ENCODE measurements at places on chromosomes 6 and 20.

DNA sequence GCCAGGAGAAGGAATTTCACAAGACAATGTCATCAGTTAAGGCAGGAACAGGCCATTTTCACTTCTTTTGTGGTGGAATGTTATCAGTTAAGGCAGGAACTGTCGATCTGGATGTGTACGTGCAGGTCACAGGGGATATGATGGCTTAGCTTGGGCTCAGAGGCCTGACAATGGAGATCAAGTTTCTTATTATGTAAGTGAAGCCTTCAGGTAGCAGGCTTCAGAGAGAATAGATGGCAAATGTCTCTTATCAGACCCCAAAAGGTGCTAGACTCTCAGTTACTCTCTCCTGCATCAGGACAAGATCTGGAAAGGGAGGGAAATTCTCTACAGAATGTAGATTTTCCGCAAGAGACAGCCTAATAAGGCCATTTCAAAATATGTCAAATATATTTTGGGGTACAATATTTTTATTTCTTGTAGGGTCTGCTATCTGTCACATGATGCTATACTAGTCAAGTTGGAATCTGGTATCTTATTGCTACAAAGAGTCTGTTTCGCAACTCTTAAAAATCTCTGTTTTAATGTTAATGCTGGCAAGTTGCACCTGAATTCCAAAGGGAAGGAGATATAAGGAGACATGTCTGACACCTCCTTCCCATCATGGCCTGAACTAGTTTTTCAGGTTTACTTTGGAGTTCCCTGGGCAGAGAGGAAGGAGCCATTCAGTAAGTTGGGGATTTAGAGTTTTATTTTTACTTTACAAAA lies 48.8 kb downstream of the TRDN start:
- DNase-seq: no peak

DNA sequence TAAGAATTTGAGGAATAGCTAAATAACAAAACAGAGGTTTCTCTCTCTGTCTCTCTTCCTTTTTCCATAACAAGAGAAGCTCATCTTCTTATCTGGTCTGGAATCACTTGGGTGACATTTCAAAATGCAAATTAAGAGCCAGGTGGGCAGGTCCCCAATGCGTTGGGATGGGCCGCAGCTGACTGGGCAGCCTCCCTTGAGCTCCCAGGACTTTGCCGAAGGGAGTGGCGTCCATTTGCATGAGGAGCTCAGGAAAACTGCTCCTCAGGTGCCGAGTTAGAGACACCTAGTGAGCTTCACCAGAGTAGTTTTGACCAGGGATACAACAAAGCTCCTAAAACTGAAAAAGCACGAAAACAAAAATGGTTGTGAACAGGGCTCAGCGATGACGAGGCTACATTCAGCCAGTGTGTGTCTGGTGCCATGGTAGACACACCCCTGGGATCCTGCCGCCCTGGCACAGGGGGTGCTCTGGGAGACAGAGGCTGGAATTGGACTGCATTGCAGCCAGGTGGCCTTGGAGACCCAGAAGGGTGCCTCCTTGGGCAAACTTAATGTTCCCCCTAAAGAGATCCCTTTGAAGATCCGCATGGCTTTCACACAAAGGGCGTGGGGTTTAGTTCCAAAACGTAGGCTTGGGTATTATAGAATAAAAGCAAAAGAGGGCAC lies 13.5 kb upstream of the SERPINB6 start:
- no peak for DNase-seq

GRCh38 chr6:121590916-121591315 lies 155.5 kb downstream of the GJA1 start:
- no peak for DNase-seq

DNA sequence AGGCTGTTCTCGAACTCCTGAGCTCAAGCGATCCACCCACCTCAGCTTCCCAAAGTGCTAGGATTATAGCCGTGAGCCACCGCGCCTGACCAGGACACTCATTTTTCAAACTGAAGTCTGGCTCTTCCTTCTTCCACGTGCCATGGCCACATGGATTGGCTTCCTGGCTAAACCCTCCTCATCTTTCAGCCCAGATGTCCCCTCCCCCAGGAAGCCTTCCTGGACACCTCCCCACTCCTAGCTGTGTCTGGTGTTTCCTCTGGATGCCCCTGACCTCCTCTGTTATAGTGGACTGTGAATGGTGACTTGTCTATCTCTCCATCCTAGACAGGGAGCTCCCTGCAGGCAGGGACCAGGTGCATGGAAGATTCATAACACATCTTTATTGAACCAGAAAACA lies 57.2 kb downstream of the RIPOR3 start:
- DNase-seq: no peak

GRCh38 chr20:36322131-36322530 lies 16.0 kb downstream of the DLGAP4 start:
- DNase-seq: no peak

- DNase-seq: peak; percentile 46
Measured at GRCh38 chr6:37822851-37823682, 3.5 kb downstream of the ZFAND3 start.

DNA sequence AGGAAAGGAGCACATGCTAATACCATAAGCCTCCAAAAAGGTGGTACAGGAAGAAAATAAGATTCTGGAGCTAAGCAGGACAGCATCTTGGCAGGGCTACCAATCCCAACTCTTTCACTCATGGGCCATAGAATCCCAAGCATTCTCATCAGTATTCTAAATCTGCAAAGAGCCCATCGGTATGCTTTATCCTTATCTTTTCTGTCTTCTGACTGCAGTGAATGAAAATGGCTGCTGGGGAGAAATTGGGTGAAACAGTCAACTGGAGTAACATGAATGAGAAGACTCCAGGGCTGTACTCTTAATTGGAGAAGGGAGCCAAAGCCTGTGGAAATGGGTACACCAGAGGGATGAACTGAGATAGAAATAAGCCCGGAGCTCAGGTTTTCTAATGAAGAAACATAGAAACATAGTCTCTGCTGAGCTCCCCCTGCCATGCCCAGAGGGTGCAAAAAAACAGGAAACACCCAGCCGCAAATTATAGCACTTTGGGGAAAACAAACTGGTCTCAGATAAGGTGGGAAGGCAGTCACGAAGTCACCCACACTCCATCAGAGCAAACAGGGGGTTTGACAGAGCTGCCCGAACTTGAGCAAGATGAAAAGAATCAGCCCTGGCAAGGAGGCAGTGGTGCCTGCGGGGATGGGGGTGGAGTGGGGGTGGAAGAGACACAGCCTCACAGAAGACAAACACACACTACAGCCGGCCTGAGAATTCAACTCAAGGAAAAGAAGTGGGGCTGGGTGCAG lies 35.4 kb upstream of the E2F3 start:
- DNase-seq: no peak

- no peak for DNase-seq
Measured at GRCh38 chr6:124143435-124143834, 339.8 kb downstream of the NKAIN2 start.

- no peak for DNase-seq
Measured at GRCh38 chr6:137247724-137248123, 28.5 kb upstream of the IFNGR1 start.

DNA sequence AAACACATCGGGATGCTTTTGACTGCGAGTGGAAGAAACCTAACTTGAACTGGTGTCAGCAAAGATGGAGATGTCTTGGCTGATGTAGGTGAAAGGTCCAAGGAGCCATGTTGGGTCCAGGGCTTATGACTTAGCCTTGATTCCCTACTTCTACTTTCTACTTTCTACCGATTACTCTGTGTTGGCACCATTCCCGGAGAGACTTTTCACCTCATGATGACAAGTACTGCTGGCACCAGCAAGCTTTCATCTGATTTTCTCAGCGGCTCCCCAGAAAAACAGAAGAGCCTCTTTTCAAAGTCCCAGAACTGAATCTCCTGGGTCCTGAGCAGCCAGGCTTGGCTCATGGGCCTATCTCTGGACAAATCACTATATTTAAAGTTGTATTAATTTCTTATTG lies 4.9 kb upstream of the EDN3 start:
- DNase-seq: no peak

- DNase-seq: no peak
Measured at GRCh38 chr6:92593201-92593600, 826.2 kb downstream of the EPHA7 start.

DNA sequence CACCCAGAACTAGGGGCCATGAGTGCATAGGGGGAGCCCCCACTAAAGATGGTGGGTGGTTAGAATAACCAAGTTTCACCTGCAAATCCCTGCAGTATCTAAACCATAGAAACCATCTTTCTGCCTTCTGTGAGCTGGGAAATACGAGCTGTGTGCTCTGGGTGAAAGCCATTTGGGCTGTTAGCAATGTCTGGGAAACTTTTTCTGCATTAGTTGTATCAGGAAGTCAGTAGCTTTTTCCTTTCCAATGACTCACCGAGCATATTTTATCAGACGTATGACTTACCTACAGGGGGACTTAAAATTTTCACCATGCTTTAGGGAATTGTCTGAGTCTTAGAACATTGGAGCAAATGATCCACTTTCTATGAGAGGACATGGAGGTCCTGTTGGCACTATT lies 584.0 kb downstream of the QKI start:
- DNase-seq: no peak

GRCh38 chr6:170405311-170405975 lies 98.9 kb downstream of the FAM120B start:
- no peak for DNase-seq

DNA sequence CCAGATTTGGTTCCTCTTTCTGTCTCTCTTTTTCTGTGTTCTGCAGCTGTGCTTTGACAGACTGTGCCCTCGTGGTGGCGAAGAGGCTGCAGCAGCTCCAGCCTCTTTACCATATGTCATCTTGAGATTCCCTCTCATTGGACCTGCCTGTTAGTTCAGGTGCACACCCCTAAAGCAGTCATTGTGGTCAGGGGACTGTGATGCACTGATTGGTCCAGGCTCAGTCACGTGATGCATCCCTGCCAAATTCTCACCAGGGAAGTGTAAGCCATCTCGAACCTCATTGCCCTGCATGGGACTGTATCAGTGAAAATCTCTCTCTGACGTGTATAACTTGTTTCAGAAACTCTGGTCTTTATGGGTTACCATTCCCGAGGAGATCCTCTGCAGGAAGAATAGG lies 160.3 kb downstream of the EYA2 start:
- no peak for DNase-seq

DNA sequence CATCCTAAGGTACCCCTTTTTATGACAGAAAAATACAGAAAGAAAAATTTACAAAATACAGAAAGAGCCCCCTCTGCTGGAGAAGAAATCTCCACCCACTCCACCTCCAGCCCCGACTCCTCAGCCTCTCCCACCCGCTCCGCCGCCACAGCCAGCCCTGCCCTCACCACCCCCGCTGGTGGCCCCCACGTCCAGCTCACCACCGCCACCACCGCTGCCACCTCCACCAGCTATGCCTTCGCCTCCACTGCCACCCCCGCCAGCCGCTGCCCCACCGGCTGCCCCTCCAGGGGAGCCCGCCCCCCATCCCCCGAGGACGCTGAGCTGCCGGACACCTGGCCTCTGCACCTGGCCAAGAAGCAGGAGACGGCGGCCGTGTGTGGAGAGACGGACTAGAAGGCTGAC lies 17.7 kb downstream of the WFDC2 start:
- DNase-seq: no peak

GRCh38 chr6:1599469-1599868 lies 10.2 kb upstream of the FOXC1 start:
- no peak for DNase-seq

- no peak for DNase-seq
Measured at GRCh38 chr20:45017281-45017680, 51.0 kb downstream of the STK4 start.

- DNase-seq: peak; percentile 37
Measured at GRCh38 chr20:18224968-18225568, 63.3 kb upstream of the ZNF133 start.

GRCh38 chr6:142984386-142984785 lies 39.4 kb upstream of the HIVEP2 start:
- DNase-seq: no peak

DNA sequence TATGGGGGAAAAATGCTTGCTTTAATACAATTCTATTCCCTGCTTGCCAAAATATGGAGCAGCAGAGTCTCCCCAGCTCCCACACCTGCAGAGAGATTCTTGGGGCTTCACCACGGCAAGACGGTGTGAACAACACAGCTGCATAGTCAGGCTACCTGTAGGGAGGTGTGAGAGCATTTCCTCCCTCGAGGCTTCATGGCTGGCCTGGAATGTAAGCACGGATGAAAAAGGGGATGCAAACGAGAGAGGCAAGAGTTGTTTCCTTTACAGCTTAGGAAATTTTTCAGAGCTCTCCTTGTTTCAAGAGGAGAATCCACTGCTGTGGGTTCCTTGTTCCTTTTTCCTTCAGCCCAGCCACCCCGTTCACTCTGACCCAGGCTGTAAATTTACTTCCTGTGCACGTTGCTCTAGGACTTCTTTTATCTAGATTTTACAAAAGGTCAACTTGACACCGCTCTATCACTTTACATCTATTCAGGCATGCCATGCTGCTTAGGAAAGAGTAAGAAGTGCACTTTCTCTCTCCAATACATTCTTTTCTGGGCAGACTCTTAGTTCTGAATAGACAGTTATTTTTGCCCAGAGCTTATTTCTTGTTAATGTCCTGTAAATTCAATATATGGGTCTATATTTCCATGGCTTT lies 197.1 kb downstream of the KHDC1L start:
- DNase-seq: peak; percentile 6

GRCh38 chr20:3768342-3769130 lies 983 bp upstream of the ADISSP start:
- peak; percentile 77 for DNase-seq

DNA sequence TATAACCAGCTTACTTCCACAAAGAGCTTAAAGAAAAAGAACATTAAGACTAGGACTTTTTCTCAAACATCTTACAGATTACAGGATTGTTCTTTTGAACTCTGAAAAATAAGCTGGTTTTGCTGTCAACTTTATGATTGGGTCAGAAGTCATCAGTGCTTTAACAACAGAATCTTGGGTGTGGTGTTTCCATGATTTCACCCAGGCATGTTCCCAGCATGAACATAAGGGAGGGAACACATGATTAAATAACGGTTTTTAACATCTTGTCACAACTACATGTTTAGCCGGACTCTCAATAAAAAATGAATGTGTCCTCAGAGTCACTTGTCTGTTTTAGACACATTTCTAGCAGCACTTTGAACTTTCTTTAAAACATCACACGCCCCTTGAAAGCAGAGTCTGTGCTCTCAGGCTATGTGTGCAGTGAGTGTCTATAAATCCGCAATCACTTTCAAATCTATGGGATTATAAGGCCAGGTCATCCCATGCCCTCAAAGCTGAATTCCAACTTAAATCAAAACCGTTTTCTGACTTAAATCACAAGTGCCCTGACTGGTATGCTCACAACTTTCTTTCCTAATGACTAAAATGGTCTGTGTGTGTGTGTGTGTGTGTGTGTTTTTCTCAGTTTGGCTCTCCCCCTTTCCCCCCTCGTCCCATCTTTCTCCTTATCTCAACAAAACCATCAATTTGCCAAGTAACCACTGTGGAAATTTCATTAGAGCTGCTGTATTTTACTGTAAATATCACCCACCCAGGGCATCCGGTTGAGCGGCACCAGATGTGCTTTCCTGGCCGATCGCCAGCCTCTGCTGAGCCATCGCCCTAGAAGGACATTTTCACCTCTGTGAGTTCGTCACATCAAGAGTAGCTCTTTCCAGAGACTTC lies 216.8 kb upstream of the DTNBP1 start:
- DNase-seq: peak; percentile 40

- no peak for DNase-seq
Measured at GRCh38 chr6:26394289-26394688, 7.8 kb upstream of the BTN3A1 start.

- DNase-seq: no peak
Measured at GRCh38 chr6:16684896-16685554, 76.2 kb downstream of the ATXN1 start.

- DNase-seq: no peak
Measured at GRCh38 chr6:42984924-42985475, 630 bp downstream of the PPP2R5D start.

- DNase-seq: no peak
Measured at GRCh38 chr6:82172594-82172993, 75.0 kb downstream of the IBTK start.
